Activated CD4-positive, alpha-beta T cell treated with anti-CD3 and anti-CD28 coated beads for 48 hours (primary cell): ENCODE measurements at places on chromosomes 1 and 21.

- DNase-seq, result no peak
These were observed 8.9 kb upstream of the ADORA3 start for GRCh38 chr1:111512132-111512889.

GRCh38 chr1:181630838-181631237 lies 147.5 kb downstream of the CACNA1E start:
- no peak for DNase-seq

DNA sequence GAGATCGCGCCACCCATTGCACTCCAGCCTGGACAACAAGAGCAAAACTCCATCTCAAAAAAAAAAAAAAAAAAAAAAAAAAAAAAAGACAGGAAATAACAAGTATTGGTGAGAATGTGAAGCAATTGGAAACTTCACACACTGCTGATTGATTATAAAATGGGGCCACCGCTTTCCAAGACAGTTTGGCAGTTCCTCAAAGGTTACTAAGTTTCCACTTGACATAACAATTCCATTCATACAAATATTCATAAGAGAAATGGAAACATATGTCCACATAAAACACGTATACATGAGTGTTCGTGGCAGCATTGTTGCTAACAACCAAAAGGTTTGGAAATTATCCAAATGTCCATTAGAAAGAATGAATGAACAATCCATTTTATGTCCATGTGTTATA lies 26.3 kb downstream of the USP24 start:
- no peak for DNase-seq

GRCh38 chr1:231284441-231284840 lies 43.4 kb downstream of the GNPAT start:
- DNase-seq, result no peak
